AML-193 (cell line): ENCODE measurements at places on chromosomes 4 and X.

GRCh38 chr4:20288846-20289512 lies 37.3 kb downstream of the SLIT2 start:
- no peak for DNase-seq

GRCh38 chr4:158865520-158866177 lies 96.8 kb downstream of the FNIP2 start:
- DNase-seq: no peak

DNA sequence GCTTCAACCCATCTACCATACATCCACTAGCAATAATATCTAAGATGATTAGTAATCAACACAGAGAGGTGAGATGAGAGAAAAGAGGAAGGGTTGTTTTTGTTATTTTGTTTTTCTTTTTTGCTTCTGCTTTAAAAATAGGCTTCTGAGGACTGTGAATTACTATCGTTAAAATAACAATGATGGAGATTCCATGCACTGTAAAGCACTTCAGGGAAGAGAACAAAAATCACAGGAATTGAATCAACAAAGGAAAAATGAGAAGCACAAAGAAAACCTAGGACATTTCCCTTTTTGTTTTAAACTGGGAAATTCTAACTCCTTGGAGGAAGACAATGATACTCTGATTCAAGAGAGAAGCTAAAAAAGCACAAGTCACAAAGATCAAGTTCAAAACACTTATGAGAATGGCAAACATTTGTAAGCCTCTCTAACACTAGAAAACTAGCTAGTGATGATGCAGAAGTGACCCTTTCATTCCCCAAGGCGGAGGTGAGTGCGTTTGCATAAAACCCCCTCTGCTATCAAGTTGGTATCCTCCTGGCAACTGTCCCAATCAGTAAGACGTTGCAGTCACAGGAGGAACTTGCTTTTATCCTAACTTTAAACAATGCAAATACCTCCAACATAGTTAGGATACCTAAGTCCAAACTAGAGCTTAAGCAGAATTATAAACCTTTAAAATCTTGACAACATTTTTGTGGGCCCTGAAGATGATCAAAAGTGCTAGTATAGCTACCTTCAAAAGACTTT lies 308.5 kb downstream of the CAMK2D start:
- no peak for DNase-seq

- DNase-seq: no peak
Observed at GRCh38 chr4:17664755-17665154, 50.3 kb downstream of the MED28 start.

- no peak for DNase-seq
Observed at GRCh38 chr4:68655764-68656444, 14.5 kb downstream of the UGT2B15 start.

DNA sequence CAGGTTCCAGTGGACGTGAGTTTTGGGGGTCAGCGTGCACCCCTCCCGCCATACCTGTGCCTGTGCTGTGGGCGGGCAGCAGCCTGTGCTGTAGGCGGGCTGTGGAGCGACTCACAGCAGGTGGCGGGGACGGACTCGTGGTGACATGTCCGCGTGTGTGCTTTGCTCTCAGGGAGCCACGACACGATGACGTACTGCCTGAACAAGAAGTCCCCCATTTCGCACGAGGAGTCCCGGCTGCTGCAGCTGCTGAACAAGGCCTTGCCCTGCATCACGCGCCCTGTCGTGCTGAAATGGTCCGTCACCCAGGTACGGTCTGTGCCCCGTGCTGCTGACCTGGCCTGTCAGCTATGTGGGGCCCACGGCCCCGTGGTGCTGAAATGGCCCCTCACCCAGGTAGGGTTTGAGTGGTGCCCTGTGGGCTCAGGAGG lies 7.4 kb downstream of the PLCXD1 start:
- DNase-seq: no peak

- DNase-seq: no peak
Observed at GRCh38 chr4:66000510-66001117, 330.3 kb upstream of the EPHA5 start.

DNA sequence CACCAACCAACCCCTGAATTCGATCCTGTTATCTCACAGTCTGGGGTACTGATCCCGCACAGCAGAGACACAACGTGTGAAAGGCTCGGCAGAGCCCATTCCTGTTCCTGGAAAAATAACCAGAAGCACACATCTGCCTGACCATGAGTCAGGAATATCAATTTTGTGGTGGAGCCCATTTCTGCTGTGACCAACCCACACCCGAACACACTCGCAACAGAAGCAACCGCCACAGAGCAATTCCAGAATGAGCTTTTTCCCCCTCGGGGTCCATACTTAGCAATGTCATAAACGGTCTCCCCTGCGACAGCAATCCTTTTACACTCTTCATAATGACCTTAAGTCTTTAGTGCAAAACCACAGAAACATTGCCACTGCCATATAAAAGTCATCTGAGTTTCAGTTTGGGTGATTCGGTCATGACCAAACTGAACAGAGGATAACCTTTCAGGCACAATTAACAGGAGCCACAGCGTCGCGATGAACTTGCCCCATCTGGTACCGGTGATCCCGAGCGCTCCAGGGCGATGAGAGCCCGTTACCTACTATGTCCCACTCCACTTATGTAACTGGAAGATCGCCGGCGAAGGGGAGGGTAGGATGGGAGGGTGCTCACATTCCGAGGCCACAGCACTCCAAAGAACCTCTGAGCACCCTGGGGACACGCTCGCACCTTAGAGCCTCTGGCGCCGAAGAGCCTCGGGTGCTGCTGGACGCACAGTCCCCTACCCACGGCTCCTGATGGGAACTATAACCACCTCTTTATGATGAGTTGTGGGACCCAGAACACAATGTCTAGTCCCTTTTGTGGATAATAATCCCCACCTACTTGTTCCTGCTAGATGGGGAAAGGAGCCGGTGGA lies 1.1 kb downstream of the MECP2 start:
- no peak for DNase-seq

DNA sequence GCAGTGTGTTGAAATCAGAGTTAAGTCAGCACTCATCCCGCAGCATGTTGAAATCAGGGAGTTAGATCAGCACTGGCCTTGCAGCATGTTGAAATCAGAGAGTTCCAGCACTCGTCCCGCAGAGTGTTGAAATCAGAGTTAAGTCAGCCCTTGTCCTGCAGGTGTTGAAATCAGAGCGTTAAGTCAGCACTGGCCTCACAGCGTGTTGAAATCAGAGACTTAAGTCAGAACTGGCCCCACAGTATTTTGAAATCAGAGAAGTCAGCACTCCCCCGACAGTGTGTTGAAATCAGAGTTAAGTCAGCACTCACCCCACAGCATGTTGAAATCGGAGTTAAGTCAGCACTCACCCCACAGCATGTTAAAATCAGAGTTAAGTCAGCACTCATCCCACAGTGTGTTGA lies 10.9 kb upstream of the UVSSA start:
- DNase-seq: no peak

- no peak for DNase-seq
Observed at GRCh38 chr4:181106398-181106797, 1136.8 kb upstream of the TENM3 start.
